Left renal pelvis (tissue), 4 donors: ENCODE measurements at places on chromosomes 4 and X.

- no peak for DNase-seq
Observed at GRCh38 chrX:28670074-28670473, 82.8 kb downstream of the IL1RAPL1 start.

DNA sequence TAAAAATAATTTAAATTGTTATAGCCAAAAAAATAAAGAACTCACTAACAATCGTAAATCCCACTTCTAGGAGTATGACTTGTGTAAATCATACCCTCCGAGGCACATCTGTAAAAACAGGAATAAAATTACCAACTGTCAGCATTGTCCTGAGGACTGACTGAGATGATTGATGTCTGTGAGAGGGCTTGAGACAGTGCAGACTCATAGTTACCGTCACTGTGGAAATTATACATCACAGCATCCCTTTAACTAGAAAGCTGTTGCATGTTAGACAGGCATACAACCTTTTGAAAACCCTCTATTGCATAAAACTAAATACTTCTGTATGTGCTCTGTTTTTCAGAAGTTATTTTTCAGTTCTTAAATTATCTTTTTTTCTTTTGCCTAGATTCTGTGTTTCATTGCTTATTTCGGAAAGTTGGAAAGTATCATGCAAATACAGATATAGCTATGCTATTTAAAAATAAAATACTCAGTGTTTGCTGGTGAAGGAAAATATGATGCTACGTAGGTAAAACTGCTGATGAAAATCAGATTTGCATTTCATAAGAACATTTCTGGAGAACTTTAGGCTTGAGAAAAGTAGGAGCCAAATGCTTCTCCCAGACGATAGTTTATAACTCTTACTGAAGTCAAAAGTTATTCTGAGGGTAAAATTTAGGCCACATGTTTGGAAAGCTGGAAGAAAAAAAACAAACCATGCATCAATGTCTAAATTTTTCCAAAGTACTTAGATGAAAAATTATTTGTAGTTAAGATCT is 13.6 kb upstream of the RBPJ start:
- no peak for DNase-seq

- no peak for DNase-seq
Observed at GRCh38 chr4:178470996-178471784, 1029.0 kb upstream of the AGA start.

DNA sequence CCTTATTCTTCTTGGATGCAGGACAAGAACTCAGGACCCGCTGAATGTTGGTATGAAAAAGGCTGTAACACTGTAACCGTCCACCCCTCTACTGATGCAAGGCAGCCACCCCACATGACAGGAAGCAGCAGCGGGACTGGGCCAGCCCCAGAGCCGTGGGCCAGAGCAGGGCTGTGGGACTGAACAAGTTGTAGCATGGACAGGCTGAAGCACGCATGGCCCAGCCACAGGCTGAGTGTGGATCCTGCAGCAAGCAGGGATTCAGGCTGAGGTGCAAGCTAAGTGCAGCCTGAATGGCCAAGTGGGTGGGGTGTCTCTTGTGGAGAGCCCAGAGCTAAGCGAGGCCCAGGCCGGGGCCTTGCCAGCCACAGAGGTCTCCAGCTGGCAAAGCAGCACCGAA is 632.2 kb downstream of the SPOCK3 start:
- DNase-seq: no peak

- no peak for DNase-seq
Observed at GRCh38 chr4:139189972-139190371, 13.0 kb upstream of the ELF2 start.

DNA sequence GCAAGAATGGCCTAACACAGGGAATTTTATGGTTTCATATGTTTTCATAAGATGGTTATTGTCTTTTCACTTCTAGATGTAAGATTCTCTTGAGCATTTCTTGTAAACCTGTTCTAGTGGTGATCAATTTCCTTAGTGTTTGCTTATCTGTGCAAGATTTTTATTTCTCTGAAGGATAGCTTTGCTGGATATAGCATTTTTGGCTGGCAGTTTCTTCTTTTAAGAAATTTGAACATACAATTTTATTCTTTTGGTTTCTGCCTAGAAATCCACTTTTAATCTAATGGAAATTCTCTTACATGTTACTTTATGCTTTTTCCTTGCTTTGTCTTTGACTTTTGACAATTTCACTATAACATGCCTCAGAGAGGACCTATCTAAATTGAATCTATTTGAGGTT is 276.5 kb upstream of the SFRP2 start:
- no peak for DNase-seq

GRCh38 chr4:112853662-112854256 is 195.7 kb upstream of the ANK2 start:
- DNase-seq: no peak

- no peak for DNase-seq
Observed at GRCh38 chr4:180990931-180991330, 1252.3 kb upstream of the TENM3 start.

DNA sequence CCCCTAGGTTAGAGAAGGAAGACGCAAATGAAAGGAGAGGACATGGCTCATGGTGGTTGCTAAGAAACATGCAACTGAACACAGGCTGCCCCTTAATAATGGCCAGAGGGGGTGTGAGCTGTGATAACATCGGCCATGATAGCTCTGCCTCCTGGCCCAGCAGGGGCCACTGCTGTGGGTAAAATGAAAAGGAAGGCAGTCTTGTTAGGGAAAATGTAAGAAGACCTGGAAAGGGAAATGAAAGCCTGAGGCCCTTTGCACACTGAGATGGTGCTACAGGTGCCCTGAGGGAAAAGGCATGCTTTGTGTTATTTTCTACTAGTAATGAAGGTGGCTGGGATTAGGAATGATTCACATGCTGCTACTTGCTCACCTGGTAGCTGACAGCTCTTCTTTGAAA is 123.6 kb upstream of the MID1 start:
- DNase-seq: no peak

DNA sequence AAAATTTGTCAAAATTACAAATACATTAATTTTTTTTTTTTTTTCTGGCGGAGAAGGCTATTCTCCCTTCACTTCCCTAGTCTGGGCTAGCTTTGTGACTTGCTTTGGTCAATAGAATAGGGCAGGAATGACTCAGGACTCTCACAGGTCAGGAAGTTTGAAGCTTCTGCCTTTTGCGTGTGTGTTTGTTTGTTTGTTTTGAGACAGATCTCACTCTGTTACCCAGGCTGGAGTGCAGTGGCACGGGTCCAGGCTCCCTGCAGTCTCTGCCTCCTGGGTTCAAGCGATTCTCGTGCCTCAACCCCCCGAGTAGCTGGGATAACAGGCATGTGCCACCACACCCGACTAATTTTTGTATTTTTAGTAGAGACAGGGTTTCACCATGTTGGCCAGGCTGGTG is 55.9 kb upstream of the USP9X start:
- DNase-seq: no peak

DNA sequence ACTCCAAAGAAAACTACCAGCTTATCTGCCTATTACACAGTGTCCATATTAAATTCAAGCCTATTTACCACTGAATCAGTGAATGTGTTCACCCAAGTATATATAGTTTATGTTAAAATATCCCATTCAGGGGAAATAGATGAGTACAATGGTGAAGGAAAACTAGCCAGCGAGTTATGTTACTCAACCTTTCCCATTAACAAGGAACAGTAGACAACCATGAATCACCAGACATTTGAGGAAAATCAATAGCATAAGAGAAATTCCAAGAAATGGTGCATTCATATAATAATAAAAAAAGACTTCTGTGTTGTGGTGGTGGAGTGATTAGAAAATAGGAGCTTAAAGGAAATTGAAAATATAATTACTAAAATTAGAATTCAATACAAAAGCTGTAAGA is 21.3 kb downstream of the IQCM start:
- no peak for DNase-seq
